ENCODE measurements at places on chromosomes 7 and 10.

DNA sequence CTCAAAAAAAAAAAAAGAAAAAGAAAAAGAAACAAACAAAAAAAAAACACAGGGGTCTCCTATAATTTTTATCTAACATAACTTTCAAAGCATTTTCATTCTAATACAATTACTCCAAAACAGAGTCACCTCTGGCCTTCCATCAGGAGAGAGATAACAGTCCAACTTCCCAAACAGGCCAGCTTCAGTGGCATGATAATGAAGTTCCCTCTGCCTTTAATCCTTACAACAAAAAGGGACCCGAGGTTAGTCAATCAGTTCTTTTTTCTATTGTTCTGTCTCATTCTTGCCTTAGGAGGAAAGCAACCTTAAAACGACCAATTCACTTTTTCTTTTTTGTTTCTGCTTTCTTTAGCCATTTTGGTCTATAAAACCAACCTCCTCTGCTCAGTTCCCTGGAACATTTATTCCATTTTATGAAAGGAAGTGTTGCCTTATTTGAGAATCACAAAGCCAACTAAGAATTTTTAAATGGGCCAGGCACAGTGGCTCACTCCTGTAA, 16.5 kb upstream of the FXYD4 start:
- no peak for DNase-seq

DNA sequence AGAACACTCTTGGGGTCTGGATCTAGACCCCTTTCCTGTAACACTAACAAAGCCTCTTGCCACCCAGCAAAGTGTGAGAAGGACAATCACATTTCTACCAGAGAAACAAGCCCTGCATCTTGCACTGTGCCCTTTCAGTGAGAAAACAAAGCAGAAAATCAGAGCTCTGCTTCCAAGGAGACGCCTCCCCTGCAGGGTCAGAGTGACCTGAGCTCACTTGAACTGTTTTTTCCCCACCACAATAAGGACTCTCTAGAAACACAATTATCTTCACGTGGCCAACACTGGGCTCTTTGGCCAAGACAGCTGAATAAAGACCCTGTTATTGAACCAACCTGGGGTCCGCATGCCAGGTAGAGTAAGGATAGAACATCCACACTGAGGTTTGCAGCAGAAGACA, 30.1 kb upstream of the PRLHR start:
- DNase-seq, result no peak

DNA sequence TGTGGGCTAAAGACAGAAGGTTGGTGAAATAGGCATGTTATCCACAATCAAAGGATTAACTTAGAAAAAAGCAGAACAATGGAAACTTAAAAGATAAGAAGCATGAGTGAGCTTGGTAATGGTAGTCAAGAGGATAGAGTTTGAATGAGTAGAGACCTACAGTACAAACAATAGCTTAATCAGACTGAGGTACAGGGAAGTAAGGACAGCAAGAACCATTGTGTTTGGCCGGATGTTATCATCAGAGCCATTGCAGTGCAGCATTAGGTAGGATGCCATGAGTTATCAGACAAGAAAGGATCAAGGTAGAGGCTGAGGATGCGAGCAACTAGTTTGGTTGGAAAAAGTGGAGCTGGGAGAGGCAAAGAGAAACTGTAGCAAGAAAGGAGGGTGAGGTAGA, 353.3 kb upstream of the VSTM2A start:
- DNase-seq, result no peak

- DNase-seq, result no peak
Measured at GRCh38 chr7:47688311-47689100, 106.6 kb upstream of the TNS3 start.

DNA sequence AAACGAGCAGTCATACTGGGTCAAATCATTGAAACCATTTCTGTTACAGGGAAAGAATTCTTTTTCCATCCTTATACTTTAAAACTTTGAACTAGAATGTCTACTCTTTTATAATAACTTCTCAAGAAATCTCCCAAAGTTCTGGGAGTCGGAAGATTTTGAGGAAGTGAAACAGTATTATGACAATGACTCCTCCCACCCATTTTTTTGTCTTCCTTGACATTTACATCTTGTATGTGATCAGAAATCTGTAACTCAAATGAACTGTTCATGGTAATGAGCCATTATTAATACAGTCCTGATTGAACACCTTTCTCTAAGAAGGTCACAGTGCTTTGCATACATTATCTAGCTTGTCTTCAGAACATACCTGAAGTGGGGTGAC, 227.4 kb downstream of the CELF2 start:
- DNase-seq, result no peak

DNA sequence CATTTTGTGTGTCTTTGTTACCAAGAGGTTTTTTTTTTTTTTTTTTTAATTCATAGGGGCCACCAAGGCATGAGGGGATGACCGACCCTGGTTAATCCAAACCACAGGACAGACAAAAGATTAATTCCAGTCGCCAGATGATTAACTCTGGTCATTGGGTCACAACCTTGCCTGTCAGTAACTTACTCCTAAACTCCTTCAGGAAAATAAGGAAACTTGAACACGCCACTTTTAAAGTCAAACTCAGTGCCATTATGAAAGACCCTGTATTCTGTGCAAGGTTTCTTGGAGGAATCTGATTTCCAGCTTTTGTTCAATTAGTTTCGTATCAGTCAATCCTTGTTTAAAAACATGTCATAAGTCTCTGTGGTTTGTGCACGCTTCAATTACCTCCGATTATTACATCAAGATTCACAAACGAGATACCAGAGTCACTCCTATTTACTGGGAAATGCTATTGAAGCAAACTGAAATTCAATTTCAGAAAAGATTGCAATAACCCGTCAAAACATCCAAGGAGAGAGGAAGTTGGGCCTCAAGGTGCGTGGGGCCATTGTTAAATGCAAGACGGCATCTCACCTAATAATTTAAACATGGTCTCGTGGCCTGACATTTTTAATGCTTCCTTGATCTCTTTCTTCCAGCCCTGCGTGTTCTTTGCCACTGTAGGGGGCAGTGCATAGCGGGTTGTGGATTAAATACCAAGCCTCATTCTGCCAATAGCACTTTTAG, 44.0 kb downstream of the NRP1 start:
- DNase-seq, result no peak

- DNase-seq, result no peak
Measured at GRCh38 chr10:104546336-104546735, 94.8 kb upstream of the SORCS3 start.

- no peak for DNase-seq
Measured at GRCh38 chr10:58266826-58267712, 625 bp downstream of the IPMK start.

DNA sequence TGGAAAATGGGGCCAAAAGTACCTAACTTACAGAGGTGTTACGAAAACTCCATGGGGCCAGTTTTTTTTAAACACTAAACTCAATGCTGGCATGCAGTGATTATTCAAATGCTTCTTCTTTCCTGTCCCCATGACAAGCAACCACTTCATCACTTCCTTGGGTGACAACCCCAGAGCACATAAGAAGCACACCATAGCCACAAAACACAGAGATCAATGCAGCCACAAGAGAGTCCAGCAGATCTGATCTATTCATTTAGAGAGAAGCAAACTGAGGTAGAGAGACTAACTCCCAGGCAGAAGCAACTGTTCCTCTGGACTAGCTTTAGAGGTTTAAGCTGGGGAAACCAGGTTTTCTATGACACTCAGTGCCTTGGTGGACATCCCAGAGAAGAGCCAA, 180.0 kb downstream of the GRID1 start:
- no peak for DNase-seq

- no peak for DNase-seq
Measured at GRCh38 chr10:75331081-75331480, 70.5 kb downstream of the ZNF503 start.

DNA sequence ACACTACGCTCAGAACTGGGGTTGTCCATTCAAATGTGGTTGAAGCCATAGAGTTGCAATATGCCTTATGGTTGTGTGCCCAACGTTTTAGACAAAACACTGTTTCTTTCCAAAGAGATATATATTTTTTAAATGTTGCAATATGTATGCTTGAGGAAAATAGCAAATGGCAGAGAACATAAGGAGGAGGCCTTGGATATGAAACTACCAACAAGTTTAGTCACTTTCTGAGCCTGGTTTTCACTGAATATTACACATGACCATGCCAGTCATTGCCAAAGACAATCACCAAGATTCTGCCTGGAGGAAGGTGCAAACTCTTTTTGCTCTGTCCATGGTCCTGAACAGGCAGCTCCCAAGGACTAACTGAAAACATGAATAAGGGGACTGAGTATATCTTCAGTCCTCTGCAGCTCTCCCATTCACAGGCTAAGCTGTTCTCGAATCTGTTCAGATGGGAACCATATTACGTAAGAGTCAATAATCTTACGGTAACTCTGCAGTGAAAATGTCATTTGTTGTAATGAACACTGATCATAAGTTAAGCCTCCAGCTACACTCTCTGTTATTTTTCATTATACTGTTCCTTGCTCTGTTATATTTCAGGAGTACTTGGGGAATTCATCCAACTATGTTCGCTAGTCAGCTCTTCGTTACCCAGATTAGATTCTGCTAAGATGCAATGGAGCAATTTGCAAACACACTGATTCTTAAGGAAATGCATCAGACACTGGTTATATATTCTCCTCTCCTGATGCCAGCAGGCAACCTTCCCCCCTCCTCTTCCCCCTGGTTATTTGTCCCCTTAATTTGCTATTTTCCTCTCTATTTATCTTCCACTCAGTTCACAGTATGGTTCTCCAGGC, 90.7 kb upstream of the C1QL3 start:
- DNase-seq, result no peak

- DNase-seq, result no peak
Measured at GRCh38 chr10:86387178-86387794, 20.7 kb upstream of the GRID1 start.

DNA sequence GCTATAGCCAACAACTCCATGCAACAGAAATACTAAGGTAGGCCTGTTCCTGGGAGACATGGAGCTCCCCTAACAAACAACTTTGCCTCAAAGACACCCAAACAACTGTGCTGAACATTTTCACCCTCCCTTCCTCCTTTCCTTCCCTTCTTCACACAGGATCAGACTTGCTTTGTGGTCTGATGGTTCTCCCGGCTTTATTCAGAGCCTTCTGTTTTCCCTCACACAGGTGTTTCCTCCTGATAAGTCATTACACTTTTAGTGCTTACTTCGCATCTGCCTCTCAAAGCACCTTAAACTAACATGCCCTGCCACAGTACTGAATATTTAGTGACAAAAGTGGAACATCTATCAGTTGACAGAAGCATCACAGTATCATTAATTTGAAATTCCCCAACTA, 56.3 kb upstream of the YAE1 start:
- DNase-seq, result no peak

DNA sequence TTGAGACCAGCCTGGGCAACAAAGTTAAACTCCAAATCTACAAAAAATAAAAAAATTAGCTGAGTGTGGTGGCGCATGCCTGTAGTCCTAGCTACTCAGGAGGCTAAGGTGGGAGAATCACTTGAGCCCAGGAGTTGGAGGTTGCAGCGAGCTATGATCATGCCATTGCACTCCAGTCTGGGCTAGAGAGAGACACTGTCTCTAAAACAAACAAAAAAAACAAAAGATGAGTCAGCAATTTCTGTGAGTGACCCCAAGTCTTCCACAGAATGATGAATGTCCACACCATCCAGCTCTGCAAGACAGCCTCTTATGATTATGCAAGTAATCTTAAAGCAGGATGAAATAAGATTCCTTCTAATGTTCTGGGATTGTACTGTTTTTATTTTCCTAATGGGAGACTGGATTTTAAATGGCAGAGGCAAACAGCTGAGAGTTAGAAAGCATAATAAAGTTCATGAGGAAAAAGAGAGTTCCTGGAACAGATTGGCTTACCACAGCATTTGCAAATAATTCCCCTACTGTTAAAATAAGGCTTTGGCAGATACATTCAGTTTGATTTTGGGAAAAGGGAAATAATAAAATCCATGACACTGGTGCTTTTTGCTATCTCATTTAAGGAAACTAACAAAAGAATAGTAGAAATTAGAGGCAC, 18.9 kb upstream of the PRKAR2B start:
- DNase-seq, result no peak

DNA sequence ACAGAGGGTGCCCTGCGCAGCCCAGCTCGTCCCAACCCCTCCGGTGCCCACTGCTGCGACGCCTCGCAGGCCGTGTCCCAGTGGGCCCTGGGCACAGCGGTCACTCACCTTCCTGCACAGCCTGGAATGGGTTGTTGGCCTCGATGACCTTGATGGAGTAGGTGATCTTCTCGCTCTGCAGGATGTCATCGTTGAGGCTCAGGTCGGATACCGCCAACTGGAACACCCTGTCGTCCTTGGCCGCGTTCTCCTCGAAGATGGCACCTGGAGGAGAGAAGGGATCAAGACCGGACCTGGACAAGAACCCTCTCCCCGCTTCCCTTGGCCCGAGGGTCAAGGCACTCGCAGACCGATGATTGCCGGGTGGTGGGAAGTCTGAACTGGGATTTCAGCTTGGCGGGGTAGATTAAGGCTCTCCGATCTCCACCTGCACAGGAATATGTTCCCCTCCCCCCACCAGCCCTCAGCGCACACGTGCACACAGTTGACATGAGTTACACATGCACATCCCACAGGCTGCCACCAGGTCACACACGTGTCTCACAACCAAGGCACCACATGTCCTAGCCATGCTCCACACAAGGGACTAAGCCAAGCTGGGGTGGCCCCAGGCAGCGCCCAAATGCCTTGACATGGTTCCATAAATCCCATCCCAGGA, 2.6 kb downstream of the GRID1 start:
- no peak for DNase-seq

DNA sequence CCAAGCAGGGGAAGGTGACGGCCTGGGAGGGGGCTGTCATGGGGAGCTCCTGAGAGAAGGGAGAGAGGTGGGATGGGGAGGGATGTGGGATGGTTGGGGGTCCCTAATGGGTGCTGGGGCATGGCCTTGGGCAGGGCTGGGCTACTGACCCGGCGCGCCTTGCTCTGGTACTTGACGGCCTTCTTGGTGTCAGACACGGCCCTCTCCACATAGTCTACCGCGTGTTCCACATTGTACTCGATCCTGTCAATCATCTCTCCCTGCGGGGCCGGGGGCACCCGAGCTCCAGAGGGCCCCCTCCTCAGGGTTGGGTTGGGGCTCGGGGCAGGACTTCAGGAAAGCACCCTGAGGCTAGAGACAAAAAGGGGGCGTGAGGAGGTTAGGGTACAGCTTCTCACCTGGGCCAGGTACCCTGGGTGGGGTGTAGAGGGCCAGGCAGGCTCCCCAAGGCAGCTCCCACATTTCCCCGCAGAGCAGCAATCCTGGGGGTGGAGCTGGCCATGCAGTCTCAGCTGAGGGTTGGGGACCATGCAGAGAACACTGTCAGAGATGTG, 17.3 kb downstream of the BUD23 start:
- no peak for DNase-seq

DNA sequence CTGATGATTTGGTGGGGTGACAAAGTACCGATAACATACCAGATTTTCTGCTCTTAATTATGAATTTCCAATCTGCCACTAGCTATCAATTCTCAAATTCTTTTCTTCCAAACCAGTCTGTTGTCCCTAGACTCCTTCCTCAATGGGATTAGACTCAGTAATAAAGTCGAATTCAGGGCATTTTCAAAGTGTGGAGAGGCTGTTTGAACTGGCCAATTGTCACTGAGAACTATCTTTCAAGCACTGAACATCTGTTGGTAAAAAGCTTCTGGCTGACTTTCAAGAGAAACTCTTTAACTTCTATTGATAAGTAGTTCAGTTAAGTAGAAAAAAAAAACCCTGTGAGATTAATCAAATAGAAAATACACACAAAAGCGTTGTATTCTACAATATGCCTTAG, 108.9 kb downstream of the SAMD9 start:
- no peak for DNase-seq

All from stimulated activated CD8-positive, alpha-beta memory T cell treated with anti-CD3 and anti-CD28 coated beads, Interleukin-15, amount 100 ng/mL, for 1 hour (primary cell).